ENCODE measurements at places on chromosomes 12 and 14.

DNA sequence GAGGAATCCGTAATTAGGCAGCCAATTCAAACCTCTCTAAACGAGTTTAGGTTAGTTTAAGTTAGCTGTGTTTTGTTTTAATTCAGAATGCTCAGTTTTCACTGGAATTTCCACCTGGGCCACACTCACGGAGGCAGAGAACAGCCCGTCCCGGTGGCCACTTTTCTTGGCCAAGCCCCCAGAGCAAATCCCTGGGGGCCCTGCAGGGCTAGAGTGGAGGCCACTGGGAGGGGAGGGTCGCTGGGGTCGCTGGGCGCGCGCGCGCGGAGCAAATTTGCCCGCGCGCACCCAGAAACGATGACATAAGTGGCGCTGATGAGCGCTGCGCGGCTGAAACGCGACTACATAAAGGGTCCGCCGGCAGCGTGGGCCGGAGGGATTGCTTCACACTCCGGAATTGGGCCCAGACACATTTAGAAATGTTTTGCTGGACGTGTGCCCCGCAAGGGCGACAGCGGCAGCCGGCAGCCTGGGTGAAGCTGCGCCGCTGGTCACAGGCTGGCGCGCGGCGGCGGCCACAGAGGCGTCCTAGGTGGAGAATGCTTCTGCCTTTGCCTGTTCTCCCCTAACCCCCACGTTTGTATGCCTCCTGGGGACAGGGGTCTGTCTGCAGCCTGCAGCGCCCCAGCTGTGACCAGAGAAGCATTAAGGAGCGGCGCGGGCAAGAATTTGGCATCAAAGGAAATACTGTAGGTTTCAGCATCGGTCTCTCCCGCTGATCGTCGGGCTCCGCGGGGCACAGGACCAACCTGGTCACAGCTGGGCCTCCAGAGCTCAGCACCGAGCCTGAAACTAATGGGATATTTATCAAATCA is 37.9 kb upstream of the TBX5 start:
- DNase-seq: no peak

- no peak for DNase-seq
Measured at GRCh38 chr12:113524495-113524894, 52.8 kb upstream of the LHX5 start.

- no peak for DNase-seq
Measured at GRCh38 chr12:13383379-13383778, 186.9 kb downstream of the EMP1 start.

- DNase-seq: no peak
Measured at GRCh38 chr12:122837306-122838265, 2.3 kb downstream of the HIP1R start.

GRCh38 chr12:8681129-8681884 is 16.5 kb upstream of the RIMKLB start:
- DNase-seq: no peak

GRCh38 chr14:103316721-103317121 is 17.3 kb upstream of the EIF5 start:
- no peak for DNase-seq

- DNase-seq: no peak
Measured at GRCh38 chr12:52369211-52369610, 1.9 kb upstream of the KRT85 start.

DNA sequence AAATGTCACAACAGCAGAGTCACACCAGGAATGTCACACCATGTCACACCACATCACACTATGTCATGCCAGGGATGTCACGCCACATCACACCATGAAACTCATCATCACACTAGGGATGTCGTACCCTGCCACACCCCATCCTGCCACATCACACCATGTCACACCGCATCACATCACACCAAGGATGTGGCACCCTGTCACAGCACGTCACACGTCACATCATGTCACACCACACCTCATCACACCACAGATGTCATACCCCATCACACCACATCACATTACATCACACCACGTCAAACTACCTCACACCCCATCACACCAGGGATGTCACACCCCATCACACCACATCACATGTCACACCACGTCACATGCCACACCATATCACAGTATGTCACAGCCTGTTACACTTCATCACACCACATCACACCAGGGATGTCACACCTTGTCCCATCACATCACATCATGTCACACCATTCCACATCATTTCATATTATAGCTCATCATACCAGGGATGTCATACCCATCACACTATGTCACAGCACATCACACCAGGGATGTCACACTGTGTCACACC is 90.9 kb downstream of the TMEM121 start:
- no peak for DNase-seq

GRCh38 chr14:75969126-75969525 is 12.7 kb downstream of the TGFB3 start:
- no peak for DNase-seq

DNA sequence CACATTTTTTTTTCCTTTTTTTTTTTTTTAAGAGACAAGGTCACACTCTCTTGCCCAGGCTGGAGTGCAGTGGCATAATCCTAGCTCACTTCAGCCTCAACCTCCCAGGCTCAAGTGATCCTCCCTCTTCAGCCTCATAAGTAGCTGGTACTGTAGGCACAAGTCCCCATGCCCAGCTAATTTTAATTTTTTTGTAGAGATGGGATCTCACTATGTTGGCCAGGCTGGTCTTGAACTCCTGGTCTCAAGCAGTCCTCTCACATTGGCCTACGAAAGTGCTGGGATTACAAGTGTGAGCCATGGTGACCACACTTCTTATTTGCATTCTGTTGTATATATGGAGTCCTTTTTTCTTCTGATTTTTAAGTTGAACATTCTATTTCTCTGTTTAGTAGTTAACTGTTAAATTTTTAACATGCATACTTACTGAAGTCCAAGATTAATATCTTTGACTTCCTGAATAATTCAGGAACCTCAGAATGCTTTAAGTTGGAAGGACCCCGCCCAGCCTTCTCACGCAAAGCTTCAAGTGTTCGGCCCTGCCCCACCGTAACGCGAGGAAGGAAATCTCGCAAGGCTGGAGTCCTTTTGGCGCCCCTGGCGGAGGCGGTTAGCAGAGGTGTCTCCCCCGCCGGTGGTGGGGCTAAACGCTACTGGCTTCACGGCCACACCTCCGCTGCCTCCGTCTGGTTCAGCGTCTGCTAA is 21.6 kb downstream of the SPATS2 start:
- peak; percentile 81 for DNase-seq

DNA sequence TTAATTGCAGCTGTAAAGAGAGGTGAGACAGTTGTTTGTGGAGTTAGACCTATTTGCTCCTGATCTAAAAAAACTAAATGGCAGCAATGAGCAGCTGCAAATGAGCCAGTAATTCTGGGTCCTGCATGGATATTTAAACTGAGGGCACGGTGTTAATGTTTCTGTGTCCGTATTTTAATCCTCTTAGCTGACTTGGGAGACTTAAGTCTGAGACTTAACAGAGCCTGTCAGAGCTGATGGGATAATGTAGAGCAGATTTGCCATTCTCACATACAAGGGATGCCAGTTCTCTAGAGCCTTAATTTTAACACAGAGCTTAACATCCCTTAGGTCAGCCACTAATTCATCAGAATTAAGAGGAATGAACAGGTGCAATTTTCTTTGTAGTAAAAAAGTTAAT is 178.6 kb upstream of the PDE3A start:
- DNase-seq: no peak

GRCh38 chr14:64244279-64244678 is 49.9 kb downstream of the ESR2 start:
- DNase-seq: no peak

DNA sequence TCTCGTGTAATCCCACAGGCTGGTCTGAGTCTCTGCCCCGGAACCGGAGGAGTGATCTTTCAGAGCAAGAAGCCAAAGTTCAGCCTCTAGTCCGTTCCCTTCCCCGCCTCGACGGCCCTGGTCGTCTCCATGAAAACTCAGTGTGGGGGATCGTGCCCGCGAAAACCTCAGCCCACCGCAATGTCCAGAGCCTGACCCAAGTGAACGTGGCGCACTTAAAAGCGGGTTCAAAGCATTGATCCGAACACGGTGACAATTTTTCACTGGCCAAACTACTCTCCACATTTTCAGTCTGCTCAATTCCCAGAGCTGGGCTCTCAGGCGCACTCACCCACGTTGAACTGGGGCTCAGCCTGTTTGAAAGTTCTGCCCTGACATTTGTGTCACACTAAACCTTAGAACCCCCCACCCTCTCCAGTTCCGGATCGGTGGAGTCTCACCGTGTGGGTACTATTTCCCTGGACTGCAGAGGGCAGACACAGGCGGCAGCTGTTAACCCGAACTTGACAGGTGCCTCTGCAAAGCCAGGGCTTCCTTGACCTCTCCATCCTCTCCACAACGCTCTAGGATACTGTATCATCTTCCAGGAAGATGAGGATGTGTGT is 886 bp upstream of the PRICKLE1 start:
- peak; percentile 69 for DNase-seq

- DNase-seq: no peak
Measured at GRCh38 chr14:61399365-61399764, 78.0 kb downstream of the PRKCH start.

GRCh38 chr14:79318371-79318770 is 892.9 kb downstream of the DIO2 start:
- DNase-seq: no peak

DNA sequence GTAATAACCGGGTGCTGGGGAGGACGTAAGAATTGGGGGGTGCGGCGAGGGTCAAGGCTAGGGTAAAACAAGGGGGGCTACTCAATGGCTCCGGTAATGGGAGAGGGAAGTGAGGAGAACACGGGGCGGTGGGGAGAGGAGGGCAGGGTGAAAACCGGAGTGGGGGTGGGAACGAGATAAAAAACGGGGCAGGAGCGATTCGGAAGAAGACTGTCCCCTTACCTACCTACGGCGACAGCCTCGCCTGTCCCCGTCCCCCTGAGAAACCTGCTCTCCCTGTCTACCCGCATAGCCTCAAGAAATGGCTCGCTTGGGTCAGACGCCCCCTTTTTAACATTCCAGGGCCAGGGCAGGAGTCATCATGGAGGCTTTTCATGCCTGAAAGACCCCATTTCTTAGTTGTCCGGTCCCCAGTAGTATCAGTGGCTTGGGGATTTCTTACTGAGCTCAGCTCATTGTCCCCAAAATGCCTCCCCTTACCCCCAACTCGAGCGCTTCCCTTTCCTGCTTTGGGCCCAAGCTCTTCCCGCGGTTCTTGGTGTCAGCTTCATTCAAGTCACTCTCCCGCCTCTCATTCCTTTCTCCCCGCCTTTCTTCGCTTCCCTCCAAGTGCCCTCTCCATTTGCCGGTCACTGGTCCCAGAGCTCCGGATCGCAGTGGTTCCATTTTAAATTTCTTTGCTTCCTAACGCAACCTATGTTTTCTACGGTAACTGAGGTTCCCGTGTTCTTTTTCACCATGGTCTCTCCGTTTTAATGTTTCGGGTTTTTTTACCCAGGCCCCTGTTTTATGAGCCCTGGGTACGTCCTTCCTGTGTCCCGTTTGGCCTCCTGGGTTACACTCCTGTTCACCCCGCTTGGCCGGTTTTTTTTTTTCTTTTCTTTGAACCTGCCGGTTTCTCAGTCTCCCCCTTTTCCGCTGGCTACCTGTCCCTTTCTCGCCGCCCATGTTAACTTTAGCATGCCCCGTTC is 1.2 kb upstream of the WSB2 start:
- DNase-seq: peak; percentile 19

DNA sequence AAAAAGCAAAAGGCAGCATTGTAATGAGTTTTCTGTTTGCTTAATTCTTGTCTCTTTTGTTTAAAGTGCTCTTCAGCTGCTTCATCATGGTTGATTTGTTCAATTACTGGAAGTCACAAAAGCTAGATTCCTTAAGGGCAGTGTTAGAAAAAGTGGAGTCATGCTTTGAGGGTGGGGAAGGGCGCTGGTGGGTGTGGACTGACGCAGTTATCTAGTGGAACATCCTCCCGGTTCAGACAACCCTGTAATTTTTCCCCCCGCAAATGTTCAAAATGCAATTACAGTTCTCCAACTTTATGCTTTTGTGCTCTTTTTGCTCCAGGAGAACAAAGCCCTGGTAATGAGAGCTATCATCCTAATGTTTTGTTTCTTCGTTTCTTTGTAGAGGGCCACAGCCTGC is 2.1 kb downstream of the AKAP6 start:
- DNase-seq: no peak

DNA sequence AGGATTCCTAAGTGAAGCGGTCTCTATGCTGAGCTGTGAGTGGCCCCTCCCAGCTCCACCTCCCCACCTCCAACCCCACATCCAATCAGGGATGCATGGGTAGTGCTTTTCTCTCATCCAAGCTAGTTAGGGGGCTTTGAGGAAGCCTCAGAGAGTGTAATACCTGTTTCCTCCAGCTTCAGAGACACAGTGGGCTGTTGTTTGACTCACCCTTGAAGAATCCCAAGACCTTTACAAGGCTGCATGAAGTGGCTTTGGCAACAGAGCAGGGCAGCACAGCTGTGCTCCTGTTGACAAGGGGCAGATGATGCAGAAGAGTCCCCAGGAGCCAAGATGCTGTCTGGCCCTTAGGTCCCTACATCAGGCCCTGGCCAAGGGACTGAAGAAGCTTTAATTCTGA is 27.1 kb upstream of the CLMN start:
- no peak for DNase-seq

- no peak for DNase-seq
Measured at GRCh38 chr12:122949405-122949804, 16.9 kb downstream of the ABCB9 start.

DNA sequence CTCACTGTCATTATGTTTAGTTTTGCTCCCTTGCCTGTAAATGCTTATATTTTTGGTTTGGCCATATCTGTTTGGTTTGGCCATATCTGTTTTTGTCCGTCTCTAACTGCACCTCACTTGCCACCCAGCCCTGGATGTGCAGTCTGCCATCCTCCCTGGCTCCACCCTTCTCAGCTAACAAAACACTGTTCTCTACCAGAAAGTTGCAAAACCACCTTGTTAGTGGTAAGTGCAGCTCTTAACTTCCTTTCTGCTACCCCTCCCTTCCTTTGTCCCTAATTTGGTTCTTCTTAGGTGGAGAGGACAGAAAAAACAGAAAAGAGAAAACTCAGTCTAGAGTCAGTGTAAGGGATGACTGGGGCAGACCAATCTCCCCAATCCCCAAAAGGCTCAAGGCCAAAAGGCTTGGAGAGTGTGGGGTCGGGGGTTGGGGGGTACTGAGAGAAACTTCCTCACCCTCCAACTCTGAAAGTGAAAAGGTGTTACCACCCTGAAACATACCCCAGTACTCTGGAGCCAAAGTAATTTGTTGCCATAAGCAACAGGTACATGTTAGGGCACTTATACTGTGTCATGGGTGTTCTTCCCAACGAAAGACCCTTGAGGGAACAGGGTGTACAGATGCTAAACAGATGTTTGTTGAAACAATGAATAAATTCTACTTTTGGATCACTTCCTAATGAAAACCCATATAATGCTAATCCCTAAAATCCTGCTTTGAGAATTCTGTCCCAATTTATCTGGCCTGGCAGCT is 5.0 kb downstream of the BIN2 start:
- peak; percentile 48 for DNase-seq

DNA sequence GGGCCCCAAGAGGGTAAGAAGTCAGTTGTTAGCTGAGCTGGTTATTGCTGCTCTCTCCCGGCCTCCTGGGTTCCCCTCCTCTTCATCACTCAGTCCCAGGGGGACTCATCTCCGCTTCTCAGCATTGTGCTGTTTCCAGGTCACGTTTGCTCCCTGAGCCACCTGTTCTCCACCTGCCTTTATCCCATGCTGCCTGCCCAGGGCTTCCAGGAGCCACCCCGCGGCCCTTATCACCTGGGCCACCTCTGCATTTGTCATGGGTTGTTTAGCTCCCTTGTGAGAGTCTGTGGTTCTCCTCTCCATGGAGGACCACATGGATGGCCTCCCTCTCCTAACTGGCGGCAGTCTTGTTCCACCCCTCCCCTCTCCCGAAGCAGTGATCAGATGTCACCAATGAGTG is 36.0 kb downstream of the SYNDIG1L start:
- DNase-seq: no peak

Data from common myeloid progenitor, CD34-positive (primary cell).